ENCODE measurements at places on chromosomes 16 and 17.

DNA sequence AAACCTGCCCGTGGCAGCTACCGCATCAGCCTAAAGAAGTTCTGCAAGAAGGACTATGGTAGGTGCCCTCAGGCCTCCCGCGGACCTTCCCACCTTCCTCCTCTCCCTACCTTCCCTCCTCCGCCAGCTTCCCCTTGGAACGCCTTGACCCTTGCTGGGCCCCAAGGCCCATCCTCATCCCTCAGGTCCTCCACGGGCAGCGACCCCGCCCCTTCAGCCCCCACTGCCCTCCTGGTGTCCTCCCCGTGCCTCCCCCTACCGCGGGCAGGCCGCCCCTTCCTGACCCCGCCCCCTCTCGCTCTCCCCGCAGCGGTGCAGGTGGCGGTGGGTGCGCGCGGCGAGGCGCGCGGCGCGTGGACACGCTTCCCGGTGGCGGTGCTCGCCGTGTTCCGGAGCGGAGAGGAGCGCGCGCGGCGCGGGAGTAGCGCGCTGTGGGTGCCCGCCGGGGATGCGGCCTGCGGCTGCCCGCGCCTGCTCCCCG lies 1.4 kb upstream of the TBC1D24 start:
- peak; percentile 72 for DNase-seq

- DNase-seq = no peak
Measured at GRCh38 chr17:65947831-65948230, 244.1 kb downstream of the CEP112 start.

DNA sequence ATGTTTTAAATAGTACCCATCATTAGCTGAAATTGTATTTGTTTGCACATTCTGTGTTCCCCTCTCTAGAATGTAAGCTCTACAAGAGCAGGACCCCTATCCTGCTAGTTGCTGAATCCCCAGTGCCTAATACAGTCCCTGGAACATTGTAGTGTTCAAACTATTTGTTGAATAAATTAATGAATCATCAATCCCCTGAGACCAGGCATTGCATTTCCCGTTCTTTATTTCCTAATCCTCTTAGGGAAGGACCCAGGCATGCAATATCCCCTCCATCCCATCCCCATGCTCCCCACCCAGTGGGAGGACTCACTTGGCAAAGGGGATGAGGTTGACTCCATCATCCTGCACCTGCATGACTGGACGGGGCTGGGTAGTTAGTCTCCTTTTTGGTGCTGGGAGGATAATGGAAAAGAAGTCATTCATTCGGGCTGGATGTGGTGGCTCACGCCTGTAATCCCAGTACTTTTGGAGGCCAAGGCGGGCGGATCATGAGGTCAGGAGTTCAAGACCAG lies 3.2 kb downstream of the INCA1 start:
- no peak for DNase-seq

DNA sequence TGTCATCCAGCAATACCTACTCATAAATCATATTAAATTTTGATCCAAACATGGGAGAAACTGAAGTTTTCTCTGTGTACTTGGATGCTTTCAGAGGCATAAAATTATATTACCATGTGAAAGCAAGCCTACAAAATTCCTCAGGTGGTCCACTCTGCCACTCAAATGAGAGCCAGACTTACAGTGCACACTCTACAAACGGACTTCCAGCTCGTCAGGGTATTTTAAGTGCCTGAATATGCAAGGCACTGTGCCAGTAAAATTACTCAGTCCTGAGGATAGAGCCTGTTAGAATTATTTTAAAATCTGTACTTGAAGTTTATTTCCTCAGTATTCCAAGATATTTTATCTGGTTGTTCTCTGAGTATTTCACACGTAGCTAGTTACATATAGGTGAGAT lies 54.5 kb downstream of the TENT4B start:
- no peak for DNase-seq

- DNase-seq = no peak
Measured at GRCh38 chr16:10971560-10971961, 27.2 kb downstream of the CLEC16A start.

DNA sequence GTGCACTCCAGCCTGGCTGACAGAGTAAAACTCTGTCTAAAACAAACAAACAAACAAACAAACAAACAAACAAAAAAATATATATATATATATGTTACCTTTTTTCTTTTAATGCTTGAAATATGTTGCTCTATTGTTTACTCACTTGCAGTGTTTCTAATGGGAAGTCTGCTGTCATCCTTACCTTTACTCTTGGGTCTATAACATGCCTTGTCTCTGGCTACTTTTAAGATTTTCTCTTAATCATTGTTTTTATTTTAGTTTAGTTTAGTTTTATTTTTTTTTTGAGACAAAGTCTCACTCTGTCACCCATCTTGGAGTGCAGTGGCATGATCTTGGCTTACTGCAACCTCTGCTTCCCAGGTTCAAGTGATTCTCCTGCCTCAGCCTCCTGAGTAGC lies 16.1 kb upstream of the TNRC6A start:
- DNase-seq = no peak

DNA sequence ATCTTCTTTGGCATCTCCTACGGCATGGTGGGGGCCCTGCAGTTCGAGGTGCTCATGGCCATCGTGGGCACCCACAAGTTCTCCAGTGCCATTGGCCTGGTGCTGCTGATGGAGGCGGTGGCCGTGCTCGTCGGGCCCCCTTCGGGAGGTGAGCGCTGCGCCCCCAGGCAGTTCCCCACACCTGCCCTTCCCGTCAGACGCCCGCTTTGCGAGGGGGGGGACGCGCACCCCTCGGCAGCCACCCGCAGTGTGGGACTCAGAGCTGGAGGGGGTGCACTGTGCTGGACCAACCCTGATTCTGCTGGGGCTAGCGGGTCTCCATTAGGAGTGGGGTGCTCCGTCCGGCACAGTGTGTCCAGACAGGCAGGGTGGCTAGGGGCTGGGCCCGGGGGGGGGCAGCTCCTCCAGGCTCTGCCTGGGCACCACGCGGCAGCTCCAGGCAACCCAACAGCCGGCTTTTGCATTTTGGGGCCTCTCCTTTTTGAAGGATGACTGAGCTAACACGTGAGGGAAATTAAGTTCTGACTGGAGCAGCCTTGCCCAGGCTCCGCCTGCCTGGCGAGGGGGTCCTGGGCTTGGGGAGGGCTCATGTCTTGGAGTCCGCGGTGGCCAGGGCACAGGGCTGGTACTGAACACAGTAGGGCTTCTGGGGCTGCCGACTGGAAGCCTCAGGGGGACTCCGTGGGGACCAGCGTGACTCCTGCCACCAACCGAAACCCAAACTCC lies 9.1 kb downstream of the SLC16A3 start:
- no peak for DNase-seq

DNA sequence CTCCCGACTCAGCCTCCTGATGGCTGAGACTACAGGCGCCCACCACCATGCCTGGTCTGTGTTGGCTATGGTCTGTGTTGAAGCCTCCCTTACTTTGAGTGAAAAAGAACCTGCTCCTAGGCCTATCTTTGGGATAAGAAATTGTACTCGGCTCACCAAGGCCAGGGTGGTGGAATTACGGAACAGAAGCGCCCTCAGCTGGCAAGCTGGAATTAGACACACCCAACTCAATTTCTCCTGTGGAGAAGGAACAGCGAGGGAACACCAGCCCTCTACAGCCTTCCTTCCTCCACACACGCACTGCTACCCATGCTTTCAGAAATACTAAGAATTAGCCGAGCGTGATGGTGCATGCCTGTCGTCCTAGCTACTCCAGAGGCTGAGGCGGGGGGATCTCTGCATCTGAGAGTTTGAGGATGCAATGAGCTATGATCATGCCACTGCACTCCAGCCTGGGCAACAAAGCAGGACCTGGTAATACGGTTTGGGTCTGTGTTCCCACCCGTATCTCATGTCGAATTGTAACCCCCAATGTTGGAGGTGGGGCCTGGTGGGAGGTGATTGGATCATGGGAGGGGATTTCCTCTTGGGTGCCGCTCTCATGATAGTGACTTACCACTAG lies 40.1 kb upstream of the RBBP6 start:
- DNase-seq = no peak

GRCh38 chr17:1515640-1516387 lies 598 bp downstream of the INPP5K start:
- no peak for DNase-seq

DNA sequence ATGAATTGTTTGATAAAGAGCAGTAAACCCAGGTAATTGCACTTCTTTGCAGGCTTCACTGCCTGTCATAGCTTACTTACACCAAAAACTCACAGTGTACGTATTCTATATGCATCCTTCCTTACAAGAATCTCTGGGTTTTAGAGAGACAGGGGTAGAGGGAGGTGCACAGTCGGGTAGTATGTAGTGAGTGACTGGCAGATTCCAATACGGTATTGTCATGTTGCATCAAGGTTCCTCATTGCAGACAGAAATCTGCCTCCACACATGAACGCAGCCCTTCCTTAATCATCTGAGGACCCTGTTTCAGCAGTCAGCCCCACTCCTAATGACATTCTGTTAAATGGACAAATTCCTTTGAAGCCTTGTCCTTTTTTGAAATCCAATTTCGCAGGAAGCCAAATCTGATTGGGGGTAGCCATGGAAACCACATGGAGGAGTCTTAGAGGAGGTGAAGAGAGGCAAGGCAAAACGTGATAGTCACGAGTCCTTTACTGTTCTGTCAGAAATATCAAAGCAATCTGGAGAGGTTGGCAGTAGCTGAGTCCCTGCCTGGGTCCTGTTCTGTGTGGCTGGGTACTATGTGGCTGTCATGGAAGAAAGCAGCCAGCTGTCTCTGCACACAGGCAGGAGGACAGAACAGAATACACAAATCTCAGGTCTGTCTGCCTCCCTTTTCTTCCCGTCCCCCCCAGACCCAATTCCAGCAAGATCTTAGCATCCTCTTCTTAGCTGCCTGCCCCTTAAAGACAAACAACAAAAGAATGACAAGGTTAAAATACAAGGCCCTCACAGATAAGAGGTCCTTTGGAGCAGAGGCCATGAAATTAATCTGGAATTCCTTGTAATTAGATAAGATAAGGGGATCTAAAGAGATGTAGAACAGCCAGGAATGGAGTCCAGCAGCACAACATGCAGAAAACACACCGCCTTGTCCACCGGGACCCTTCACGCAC lies 3.1 kb upstream of the SKAP1 start:
- DNase-seq = no peak

GRCh38 chr16:68078701-68079375 lies 6.3 kb upstream of the NFATC3 start:
- DNase-seq = no peak

DNA sequence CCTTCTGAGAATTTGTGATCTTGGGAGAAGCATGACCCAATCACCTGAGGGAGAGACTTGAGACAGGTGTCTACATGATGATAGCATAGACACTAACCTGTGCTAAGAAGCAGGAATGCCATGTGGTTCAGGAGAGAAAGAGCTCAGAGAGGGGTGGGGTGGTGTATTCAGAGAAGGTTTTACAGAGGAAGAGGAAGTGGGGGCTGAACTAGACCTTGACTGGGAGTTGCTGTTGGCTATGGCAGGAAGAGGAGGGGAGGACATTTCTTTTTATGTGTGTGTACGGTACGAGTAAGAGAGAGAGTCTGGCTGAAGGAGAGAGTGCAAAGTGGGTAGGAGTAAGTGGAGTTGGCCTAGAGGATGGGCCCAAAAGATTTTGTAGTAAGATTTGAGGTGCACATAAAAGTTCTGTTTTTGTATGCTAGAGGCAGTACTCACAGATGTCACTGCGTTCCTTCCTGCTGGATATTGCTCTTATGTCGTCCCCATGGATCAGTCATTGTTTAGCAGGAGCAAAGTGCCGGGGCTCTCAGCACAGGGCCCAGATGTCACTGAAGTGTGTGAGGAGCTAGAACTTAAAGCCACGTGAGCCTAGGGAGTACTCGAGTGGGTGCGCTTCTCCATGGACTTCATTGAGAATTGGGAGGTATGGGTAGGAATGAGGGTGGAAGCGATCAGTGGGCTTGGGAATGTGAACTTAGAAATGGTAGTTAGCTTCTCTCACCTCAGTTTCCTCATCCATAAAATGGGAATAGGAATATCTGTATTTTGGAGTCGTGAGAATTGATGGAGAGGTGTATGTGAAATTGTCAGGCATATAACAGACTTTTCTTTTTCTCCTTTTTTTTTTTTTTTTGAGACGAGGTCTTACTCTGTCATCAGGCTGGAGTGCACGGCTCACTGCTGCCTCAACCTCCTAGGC lies 22.1 kb downstream of the SLC7A6 start:
- no peak for DNase-seq

- DNase-seq = no peak
Measured at GRCh38 chr17:64431534-64431933, 17.4 kb upstream of the MILR1 start.

DNA sequence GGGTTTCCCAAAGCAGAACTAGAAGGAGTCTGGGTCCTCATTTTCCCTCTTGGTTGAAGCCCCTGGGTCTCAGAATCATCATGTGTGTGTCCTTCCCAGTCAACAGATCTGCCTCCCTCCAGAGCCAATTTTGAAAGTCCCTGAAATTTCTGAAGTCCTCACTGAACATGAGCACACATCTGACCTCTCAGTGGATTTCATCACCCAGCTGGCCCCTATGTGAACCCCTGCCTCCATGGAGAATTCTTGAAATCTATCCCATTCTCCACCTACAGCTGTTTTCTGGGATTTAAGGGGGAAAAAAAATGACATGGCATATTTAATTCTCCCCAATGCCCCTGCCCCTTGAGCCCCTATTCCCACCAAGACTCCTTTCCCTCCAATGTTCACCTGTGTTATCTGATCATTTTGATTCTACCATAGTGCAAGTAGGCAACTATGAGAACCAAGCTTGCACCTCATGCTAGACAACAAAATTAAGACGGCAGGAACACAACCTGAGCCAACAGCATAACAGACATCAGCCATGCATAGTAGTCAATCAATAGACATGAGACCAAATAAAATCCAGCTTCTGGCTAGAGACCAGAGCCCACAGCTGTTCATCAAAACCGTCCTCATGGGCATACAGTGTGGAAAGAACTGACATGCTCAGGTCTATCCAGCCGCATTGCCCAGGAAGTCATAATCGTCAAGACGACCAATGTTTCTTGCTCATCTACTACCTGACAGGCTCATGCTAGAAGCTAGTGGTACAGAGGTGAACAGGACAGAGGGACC lies 14.9 kb downstream of the SOX9 start:
- DNase-seq = no peak

GRCh38 chr17:82690786-82691489 lies 7.6 kb downstream of the RAB40B start:
- DNase-seq = no peak

GRCh38 chr16:27441276-27441675 lies 39.3 kb downstream of the IL21R start:
- DNase-seq = no peak

DNA sequence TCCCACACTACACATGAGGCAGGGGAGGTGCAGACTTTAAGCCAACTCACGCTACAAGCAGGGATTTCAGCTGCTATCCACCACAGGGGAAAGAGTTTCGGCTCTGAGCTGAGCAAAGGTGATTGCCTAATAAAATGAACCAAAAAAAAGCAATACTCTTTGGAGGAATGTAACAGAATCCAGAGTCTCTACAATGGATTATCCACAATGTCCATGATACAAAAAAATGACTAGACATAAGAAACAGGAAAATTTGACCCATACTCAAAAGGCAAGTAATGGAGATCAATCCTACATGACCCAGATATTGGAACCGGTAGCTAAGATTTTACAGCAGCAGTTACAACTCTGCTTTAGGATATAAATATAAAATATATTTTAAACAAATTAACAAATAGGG lies 19.0 kb upstream of the TMEM204 start:
- no peak for DNase-seq
